ENCODE measurements at places on chromosomes 4 and X. TPM values are rescaled to one million over a fixed set of nuclear protein-coding genes. Genes with fewer than 3 reads are reported as not detected.

Gene CLGN
- polyA plus RNA-seq = 3.8 TPM

Gene BEND2
- polyA plus RNA-seq = 0.11 TPM

Gene FMR1NB
- not detected for polyA plus RNA-seq

Gene MAGEC3
- not detected for polyA plus RNA-seq

Gene ANK2
- polyA plus RNA-seq = 69.2 TPM

Gene MND1
- polyA plus RNA-seq = 20.4 TPM

Gene FRG1
- polyA plus RNA-seq = 72.4 TPM

Gene ZBED1
- 41.5 TPM for polyA plus RNA-seq

Gene IQCM
- not detected for polyA plus RNA-seq

Gene XAGE1A
- polyA plus RNA-seq = not detected

Gene CXorf65
- not detected for polyA plus RNA-seq

Gene FAM9C
- polyA plus RNA-seq = 0.37 TPM

Gene ARMCX1
- polyA plus RNA-seq = 47.7 TPM

Gene CETN2
- polyA plus RNA-seq = 135 TPM

Gene PPM1K
- 16.6 TPM for polyA plus RNA-seq

Gene PUDP
- polyA plus RNA-seq = 26.7 TPM

Gene STBD1
- polyA plus RNA-seq = 0.97 TPM

All from right renal cortex interstitium (tissue), 3 donors.